ENCODE measurements at places on chromosomes 11 and 22.

- DNase-seq, result no peak
Measured at GRCh38 chr11:79110796-79111195, 330.0 kb downstream of the TENM4 start.

DNA sequence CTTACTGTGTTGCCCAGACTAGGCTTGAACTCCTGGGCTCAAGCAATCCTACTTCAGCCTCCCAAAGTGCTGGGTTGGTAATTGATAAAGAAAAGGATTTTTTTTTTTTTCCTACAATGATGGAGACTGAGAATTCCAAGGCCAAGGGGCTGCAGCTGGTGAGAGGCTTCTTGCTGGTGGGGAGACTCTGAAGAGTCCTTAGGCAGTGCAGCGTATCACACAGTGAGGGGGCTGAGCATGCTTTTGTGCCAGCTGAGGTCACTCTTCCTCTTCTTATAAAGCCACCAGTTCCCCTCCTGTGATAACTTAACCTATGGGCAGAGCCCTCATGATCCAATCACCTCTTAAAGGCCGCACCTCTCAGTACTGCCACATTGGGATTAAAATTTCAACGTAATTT, 28.2 kb upstream of the CCDC81 start:
- DNase-seq, result no peak

GRCh38 chr11:128860571-128861361, 6.3 kb downstream of the KCNJ1 start:
- peak; percentile 64 for DNase-seq

DNA sequence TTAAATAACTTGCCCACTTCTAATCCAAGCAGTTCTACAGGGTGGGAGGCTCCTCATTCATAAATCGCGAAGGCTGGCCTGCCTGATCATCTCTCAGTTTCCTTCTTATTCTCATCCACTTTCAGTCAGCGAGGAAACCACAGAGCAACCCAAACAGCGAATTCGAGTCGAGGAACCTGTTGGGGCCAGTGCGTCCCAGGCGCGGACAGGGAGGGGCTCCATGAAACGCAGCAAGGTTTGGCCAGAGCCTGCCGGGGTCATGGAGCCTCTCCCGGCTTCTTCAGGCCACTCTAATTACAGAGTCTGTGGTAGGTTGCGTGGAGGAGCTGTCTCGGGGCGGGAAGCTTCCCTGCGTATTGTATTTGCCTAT, 741 bp upstream of the NAV2 start:
- DNase-seq, result no peak

GRCh38 chr11:97048481-97048880, 658.7 kb downstream of the JRKL start:
- no peak for DNase-seq

- no peak for DNase-seq
Measured at GRCh38 chr11:73400293-73400692, 24.1 kb downstream of the RELT start.

DNA sequence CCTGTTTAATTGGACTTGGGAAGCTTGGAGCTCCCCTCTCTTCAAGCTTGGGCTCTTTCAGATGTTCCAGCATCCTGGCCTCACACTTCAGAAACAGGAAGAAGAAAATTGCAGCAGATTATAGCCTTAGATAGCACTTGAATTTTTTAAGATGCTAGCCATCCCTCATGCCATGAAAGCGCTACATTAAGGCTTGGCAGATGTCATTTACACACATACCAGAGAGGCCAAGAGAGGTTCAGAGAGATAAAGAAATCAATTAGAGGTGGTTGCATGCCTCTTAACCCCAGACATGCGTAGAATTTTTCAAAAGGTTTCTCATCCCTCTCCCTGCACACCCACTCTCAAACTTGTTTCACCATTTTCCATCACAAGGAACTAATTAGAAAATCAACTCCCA, 31.9 kb upstream of the DBX1 start:
- no peak for DNase-seq

- DNase-seq, result no peak
Measured at GRCh38 chr11:39804271-39804670, 1655.2 kb downstream of the LRRC4C start.

DNA sequence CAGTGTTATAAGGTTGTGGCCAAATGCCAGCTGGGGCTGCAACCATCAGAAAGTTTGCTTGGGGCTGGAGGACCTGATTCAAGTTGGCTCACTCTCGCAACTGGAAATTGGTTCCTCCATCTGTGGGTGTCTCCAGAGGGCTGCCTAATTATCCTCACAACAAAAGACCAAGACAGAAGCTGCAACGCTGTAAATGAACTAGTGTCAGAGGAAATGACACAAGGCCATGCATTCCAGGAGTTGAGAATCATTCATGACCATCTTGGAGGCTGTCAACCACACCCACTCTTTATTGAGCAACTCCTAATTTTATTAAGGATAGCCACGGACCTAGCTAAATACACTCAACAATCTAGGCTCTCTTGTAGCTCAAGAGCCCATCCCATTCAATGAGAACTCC, 1060.8 kb downstream of the OPCML start:
- no peak for DNase-seq

GRCh38 chr11:64772303-64773018, 5.9 kb downstream of the SF1 start:
- DNase-seq, result no peak

DNA sequence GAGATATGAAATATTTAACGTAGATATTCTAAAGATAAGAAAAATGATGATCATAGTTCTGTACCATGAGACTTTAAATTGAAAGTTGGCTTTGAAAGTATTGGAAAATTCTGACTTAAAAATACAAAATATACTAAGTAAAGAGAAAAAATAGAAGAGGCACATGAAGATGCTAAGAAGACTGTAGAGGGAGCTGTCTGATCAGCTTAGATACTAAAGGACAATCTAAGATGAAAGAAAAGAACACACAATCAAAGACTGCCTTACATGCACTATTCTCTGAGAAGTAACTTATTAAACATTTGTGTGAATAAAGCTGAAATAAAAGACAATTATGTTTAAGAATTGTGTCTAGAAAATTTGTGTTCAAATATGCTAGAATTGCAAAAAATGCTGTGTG, 55.1 kb downstream of the RBMXL2 start:
- peak; percentile 6 for DNase-seq

DNA sequence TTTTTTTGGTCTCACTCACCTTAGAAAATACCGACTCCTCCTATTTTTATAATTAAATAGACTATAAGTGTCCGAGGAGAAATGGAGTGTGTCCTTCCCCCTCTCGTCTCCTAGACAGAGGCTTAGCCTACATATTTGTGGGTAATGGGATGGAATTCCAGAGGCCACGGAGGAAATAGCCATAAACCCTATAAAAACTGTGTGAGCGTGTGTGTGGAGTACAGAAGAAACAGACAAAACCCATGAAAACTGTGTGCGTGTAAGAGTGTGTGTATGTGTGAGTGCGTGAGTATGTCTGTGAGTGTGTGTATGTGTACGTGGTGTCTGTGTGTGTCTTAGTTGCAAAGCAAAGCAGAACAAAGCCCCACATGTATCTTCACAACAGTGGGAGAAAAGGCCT, 883.5 kb downstream of the OPCML start:
- no peak for DNase-seq

DNA sequence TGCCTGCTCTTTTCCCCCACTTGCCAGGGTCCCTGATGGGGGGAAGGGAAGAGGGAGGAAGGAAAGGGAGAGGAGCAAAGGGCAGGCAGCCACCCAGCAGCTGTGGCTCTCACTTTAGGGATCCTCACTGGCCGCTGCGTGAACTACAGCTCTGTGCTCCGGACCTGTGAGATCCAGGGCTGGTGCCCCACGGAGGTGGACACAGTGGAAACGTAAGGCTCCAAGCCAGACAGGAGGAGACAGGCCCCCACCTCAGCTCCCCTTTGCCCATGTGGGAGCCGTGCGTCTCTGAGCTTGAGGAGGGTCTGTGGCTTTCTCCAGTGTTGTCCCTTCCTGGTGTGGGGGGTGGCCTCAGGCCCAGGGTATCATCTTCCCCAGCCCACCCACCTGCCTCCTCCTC, 9.9 kb downstream of the P2RX3 start:
- DNase-seq, result no peak

- DNase-seq, result peak; percentile 35
Measured at GRCh38 chr11:9137293-9138132, 46.1 kb upstream of the SCUBE2 start.

GRCh38 chr11:110376711-110377324, 52.9 kb upstream of the FDX1 start:
- DNase-seq, result peak; percentile 46

GRCh38 chr22:30228509-30229359, 17.8 kb downstream of the LIF start:
- DNase-seq, result no peak

GRCh38 chr11:125871391-125872137, 15.9 kb upstream of the HYLS1 start:
- DNase-seq, result no peak

- no peak for DNase-seq
Measured at GRCh38 chr22:27242917-27243589, 558.5 kb downstream of the MN1 start.
